Stimulated activated CD4-positive, alpha-beta T cell treated with anti-CD3 and anti-CD28 coated beads, Interleukin-15, amount 100 ng/mL, for 24 hours (primary cell): ENCODE measurements at places on chromosomes 7 and 10.

DNA sequence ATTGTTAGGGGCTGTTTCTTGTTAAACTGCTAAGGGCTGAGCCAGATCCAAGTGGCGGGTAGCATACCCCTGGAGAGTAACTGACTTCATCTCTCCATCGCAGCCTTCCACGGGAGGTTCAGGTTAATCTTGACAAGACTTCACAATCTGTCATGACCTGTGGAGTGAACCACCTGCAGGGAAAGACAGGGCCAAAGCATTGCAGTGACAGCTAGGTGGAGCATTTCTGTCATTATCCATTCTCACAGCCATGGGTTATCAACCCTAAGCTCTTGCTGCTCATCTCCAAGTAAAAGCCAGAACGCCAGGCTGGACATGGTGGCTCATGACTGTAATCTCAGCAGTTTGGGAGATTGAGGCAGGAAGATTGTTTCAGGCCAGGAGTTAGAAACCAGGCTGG is 17.2 kb downstream of the ABCC2 start:
- no peak for DNase-seq

GRCh38 chr7:120806669-120807068 is 51.3 kb downstream of the TSPAN12 start:
- DNase-seq = no peak

- no peak for DNase-seq
Measured at GRCh38 chr10:122220736-122221135, 50.4 kb upstream of the BTBD16 start.

DNA sequence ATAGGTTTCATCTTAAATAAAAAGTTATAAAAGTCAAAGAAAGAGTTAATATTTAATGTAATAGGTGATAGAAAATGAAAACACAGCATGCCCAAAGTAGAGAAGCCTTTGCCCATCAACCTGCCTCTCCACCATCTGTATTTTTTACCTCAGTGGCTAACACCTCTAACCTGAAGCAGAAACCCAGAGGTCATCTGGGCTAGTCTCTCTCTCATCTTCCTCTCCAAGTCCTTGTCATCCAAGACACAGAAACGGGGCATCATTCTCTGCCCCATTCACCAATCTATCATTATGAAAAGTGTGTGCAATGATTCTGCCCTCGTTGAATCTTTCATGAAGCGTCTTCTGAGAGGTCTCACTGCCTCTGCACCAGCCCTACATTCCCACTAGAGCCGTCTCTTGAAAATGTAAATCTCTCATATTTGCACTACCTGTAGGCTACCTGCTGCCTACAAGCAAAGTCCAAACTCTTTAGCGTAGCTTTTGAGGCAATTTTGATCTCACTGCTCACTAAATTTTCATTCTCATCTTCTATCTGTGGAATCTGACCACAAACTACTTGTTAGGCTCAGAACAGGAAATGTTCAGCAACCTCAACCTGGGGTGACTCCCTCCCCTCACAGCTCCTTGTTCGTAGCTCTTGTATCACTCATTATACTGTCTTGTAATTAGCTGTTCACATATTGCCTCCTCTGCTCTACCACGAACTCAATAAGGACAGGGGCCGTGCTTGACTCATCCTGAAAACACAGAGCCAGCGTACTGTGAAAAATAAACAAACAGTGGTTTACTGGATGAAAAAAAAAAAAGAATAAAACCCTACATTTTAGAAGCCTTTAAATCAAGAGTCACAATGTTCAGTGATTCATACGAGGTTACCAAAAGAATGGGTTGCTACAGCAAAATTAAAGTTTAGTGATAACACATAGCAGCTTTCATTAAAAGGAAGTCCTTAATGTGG is 83.1 kb downstream of the CTNNA3 start:
- DNase-seq = peak; percentile 65

DNA sequence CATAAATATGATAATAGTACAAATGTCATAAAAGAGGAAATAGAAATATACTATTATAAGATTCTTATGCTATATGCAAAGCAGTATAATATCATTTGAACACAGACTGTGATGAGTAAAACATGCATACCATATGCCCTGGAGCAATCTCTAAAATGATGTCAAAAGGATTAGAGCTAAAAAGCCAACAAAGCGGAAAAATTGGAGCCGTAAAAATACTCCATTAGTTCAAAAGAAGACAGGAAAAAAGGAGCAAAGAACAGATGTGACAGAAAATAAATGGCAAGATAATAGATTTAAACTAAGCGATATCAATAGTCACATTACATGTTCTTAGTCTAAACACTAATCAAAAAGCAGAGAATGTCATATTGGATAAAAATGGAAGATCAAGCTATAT is 191.0 kb upstream of the PLPP4 start:
- no peak for DNase-seq

DNA sequence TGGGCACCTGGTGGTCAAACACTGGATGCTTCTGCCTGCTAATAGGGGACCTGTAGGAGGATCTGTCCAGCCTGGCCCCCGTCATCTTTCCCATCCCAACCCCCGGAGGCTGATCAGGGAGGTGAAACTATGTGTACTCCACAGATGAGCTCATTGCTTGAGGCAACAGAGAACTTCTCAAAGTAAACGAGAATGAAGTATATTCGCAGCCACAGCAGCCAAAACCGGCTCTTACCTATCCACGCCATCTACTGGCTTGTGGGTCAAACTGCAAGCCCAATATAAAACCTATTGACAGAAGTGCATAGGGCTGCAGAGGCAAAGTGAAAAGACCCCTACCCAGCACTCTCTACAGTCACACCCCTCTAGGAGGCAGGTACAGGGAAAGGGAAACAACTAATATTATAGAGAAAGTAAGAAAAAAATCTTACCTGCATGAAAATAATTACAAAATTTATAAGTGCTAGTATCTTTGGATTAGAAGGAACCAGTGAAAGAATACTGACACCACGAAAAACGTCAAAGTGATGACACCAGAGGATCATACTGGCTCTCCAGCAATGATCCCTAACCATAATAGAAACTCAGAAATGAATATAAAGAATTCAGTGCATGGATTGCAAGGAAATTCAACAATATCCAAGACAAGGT is 973.5 kb downstream of the ANKRD7 start:
- DNase-seq = peak; percentile 13

- no peak for DNase-seq
Measured at GRCh38 chr7:128910569-128910945, at the start of gene KCP. TSS of gene KCP (minus strand) at chr7:128910709. CDS start at chr7:128910676, 33 bp downstream.

- no peak for DNase-seq
Measured at GRCh38 chr10:113907166-113907565, 52.7 kb downstream of the NHLRC2 start.

DNA sequence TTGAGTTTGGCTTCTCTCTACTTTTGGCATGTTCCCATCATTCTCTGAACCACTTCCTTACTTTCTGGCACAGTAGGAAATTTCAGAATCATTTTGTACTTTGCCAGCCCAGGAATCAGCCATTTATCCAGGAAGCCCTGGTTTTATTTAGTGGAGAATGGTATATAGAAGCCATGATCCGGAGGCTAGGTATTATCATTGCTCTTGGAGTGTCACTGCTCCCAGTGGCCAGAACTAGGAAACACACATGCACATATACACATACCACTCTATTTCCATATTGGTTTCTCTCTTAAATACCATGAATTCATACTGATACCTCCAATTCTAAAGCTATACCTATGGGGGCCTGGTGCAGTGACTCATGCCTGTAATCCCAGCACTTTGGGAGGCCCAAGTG is 36.3 kb downstream of the SUFU start:
- peak; percentile 6 for DNase-seq

- DNase-seq = no peak
Measured at GRCh38 chr7:93016681-93017381, 100.9 kb downstream of the SAMD9 start.

- DNase-seq = no peak
Measured at GRCh38 chr10:52115823-52116222, 198.3 kb upstream of the DKK1 start.

GRCh38 chr10:11167233-11167966 is 149.7 kb downstream of the CELF2 start:
- DNase-seq = no peak

- DNase-seq = peak; percentile 33
Measured at GRCh38 chr7:23012908-23013714, 819 bp downstream of the HYCC1 start.

DNA sequence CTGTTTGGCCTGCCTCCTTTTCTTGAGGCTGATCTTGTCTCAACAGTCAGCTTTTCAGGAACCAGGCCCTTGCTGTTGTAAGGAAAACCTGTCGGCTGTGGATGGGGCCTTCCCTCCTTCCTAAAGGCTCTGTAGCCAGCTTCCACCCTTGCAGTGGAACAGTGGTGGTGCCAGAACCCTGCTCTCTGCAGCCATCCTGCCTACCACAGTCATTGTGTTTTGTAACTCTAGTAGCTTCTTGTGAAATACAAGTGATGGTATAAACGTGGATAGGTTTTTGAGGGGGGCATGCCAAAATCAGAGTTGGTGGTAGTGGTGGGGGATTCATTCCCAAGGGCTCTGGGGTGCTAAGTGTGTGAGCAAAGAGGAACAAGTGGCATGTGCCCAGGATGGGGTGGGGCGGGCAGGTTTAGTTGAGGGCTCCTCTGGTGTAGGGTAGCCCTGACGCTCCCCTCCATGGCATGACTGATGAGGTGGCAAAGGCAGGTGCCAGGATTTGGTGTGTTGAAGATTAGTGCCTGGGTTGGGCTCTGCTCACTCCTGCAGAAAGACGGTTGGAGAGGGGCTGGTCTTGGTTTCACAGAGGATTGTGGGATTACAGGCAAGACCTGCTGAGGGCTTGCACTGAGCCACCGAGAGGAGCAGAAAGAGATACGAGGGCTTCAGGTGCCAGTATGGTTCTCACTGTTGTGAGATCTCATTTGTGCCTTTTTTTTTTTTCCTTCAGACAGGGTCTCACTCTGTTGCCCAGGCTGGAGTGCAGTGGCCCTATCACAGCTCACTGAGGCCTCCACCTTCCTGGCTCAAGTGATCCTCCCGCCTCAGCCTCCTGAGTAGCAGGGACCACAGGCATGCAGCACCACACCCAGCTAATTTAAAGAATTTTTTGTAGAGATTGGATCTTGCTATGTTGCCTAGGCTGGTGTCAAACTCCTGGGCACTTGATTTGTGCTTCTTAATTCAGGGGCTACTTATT is 7.4 kb downstream of the TSPAN14 start:
- no peak for DNase-seq

GRCh38 chr10:110764793-110765512 is 106.8 kb upstream of the PDCD4 start:
- DNase-seq = no peak

GRCh38 chr10:18786478-18786877 is 127.2 kb downstream of the ARL5B start:
- no peak for DNase-seq

DNA sequence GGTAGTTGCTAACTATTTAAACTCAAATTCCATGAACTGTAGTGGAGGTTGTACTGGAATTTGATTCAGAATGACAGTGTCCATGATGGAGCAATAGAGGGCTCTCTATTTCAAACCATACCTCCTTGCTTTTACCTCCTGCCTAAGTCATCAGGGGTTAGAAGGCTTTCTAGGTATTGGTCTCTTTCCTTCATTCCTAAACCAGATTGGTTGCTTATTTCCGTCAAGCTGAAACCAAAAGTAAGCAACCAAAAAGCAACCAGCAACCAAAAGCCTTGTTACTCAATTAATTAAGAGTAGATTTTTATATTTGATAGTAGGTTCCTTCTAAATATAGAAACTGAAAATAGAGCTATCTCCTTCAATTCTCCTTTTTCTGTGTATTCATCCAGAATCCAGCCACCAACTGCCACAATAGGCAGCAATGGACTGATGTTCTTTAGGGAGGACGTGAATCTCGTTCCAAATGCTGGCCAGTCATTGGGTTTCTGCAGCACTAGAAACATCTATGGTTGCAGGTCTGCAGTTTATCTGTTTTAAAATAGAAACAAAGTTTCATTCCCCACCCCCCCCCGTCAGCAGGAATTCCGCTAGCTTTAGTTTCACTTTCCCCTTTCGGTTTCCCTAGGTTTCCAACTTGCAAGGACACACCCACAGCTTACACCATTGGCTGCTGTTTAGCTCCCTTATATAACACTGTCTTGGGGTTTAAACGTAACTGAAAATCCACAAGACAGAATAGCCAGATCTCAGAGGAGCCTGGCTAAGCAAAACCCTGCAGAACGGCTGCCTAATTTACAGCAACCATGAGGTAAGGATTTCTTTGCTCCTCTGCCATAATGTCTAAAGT is at the start of gene IFIT1:
IFIT1 (plus strand) TSS at position 717 of the 850 bp plus-strand sequence; CDS start at position 807, 90 bp downstream.
- DNase-seq = peak; percentile 28

DNA sequence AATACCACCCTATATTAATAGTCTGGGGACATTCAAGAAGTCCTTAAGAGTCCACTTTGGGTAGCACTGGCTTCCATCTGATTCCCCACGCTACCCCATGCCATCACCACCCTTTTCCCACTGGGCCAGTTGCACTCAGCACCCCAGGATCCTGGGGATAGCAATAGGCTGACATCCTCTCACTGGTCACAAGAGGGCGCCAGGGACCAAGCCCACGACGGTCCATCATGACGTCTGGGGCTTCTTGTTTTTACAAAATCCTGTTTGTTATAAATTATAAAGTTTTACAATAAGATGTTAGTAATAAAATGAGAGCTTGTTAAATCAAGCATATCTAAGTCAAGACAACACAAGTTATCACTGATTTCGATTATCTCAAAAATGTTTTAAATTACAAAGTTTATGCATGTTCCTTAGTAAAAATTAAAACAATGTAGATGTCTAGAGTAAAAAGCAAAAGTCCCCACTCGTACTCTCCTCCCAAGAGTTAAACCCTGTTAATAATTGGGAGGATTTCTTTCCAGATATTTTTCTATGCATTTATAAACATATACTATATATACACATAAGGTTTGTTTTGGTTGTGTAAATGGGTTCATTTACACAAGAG is 15.4 kb downstream of the GPNMB start:
- peak; percentile 75 for DNase-seq

- DNase-seq = no peak
Measured at GRCh38 chr10:46538717-46539426, 17.6 kb downstream of the GPRIN2 start.

- no peak for DNase-seq
Measured at GRCh38 chr10:122882766-122883165, 3.4 kb upstream of the FAM24B start.

- no peak for DNase-seq
Measured at GRCh38 chr10:14552015-14552414, 221.3 kb upstream of the FRMD4A start.

- DNase-seq = no peak
Measured at GRCh38 chr10:112678581-112678980, 231.6 kb downstream of the VTI1A start.

- DNase-seq = no peak
Measured at GRCh38 chr10:116653885-116654284, 33.1 kb downstream of the PNLIPRP2 start.

- DNase-seq = no peak
Measured at GRCh38 chr10:112184379-112184778, 814 bp upstream of the GPAM start.

DNA sequence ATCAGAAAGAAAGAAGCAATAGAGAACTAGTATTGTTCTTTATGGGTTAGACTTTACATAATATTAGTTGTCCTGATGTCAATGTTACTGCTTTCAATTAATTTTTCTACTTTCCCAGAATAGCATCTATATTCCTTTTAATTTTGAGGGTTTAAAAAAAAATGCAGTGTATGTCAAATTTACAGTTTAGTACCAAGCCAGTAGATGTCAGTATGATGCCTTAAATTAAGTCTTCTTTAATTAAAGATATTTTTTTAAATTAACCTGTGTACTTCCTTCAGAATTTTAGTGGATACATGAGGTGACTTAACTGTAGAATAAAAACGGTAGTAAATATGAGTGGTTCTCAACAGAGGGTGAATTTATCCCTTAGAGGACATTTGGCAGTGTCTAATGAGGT is 35.2 kb upstream of the STOX1 start:
- DNase-seq = no peak
